ENCODE measurements at places on chromosomes 13 and 19.

DNA sequence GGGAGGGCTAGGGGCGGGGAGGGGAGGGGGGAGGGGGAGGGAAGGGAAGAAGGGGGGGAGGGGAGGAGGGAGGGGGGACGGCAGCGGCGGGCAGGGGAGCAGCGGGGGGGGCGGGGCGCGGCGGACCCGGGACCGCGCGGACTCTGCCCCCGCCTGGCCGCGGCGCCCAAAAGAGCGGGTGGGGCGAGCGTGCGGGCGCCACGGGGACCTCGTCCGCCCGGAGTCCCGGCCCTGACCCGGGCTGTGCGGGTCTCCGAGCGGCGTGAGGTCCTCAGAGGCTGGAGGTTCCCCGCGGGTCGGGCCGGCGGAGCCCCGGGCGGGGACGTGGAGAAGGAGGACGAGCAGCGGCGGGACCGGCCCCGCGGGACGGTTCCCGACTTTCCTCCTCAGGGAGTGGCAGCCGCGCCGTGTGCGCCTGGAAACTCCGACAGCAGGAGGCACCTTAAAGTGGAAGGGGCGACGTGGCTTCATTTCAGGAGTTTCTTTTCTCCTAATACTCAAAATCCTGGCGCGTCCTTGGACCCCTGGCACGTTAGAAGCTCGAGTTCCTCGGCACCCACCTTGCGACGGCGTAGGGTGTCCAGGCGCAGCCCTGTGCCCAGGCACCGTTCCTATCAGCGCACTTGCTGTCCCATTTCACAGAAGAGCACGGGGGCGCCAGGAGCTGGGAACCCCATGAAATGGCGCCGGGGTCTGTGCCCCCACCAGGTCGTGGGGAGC lies 518 bp upstream of the PLPP2 start:
- DNase-seq: no peak

DNA sequence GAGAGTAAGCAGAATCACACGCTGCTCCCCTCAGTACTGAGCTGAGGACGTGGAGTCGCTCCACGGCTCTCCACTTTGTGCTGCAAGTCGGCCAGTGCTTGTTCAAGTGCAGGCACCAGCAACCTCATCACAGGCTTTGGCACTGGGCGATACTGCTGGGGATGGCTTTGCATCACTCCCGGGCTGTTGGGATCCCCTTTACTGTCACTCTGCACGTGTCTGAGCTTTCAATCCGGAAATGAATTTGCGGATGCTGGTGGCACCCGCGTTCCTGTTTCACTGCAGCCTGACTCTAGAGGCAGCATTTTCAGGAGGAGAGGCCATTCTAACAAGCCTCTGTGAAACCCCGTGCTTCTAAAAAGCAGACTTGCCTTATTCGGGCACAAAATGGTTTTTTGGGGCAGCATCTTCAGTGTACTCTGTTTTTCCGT lies 19.1 kb downstream of the SMARCA4 start:
- no peak for DNase-seq

DNA sequence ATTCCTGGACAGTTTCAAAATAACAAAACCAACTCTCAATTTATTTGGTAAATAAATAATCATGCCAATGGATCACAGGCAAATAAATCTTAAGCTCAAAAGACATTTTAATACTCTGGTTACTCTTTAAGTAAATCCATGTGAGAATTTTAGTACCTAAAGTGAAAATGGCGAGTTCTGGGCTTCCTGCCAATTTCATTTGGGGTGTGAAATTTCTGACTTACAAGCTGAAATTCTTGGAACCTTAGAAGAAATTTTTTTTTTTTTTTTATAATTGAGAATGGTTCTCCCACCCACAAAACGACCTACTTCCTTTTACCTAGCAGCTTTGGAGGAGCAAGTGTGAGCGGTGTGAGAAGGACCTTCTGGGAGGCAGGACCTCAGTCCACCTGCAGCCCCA lies 354.5 kb upstream of the NBEA start:
- DNase-seq: no peak

DNA sequence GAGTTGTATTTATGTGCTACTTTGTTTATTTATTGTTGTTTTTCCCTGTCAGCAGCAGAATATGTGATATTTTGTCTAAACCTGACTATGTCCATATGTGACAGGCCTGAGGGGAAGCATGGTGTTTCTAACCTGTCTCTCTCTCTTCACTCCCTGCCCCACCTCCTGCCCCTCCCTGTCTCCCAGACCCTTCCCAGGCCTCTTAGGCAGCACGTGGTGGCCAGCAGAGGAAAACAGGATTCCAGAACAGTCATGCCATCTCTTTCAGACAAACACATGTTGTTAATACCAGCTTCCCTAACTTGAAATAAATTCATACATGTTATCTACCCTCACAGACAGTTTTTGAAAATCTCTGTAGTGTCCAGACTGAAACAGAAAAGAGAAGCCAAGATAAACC lies 31.0 kb upstream of the ATP11A start:
- no peak for DNase-seq

GRCh38 chr19:13012690-13013608 lies 17.7 kb downstream of the NFIX start:
- no peak for DNase-seq

DNA sequence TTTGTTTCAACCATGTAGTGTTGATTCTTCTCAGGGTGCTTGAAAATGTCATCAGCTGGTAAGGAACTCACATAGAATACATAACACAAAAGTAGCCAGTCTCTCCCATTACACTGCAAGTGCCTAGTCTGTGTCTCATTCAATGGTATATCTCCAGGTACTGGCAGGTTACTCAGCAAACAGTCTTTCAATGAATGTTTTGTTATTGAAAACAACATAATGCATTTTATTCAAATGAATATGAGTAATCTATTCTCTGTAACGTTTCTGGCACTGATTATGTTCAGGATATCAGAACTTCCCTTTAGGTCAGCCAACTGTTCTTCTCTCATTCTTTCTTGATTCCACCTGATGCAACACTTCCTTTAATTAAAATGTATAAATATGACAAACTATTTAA lies 68.0 kb upstream of the SLITRK1 start:
- no peak for DNase-seq

GRCh38 chr19:47644743-47645482 lies 36.0 kb downstream of the BICRA start:
- DNase-seq: peak; percentile 57

DNA sequence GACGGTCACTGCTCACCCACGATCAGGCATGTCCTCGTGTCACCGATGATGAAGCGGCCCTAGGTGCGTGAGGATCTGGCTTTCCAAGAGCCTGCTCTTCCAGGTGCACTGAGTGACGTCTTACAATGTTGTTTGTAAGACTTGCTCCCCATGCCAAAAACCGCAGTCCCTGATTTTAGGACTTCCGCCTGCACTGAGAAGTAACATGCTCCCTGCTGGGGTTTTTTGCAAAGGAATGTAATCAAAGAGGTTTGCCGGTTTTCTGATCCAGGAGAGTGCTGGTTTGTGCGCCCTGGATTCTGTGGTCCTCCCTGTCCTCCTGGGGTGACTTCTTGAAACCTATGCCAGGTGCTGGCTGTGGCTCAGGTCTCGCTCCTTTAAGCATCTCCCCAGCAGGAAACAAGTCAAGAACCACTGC lies 38.8 kb downstream of the MYO9B start:
- no peak for DNase-seq

- no peak for DNase-seq
These were observed 36.4 kb downstream of the NAXD start for GRCh38 chr13:110651726-110652230.

DNA sequence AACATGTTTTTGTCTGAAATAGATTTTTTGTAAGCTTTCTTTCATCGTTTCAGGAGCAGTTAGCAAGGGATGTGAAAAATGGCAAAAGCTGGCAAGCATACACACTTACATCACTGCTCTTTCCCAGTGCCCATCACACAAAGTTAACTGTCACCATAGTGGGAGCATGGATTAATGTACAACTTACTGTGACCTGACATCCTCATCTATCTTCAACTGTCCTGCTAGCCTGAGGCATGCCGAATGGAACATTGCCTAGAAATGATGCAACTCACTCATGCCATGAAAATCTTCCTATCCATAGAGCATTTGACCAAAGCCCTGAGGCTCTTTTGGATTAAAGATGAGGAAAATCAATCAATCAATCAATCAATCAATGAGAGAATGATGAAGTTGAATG lies 491.7 kb upstream of the SLC10A2 start:
- no peak for DNase-seq

DNA sequence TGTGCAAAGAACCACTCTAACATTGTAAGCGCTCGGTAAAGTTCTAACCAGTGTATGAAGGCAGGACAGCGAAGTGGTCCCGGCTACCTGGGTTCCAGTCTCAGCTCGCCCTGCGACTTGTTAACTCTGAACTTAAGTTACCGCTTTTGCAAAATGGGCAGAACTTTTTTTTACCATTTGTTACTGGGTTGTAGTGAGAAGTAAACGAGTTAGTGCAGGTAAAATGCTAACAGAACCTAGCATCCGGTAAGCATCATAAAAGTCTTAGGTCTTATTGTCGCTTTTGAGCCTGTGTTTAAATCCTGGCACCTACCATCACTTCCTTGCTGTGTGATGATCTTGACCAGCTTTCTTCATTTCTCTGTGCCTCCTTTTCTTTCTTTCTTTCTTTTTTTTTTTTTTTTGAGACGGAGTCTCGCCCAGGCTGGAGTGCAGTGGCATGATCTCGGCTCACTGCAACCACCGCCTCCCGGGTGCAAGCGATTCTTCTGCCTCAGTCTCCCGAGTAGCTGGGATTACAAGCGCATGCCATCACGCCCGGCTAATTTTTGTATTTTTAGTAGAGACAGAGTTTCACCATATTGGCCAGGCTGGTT lies 734 bp upstream of the TRMT1 start:
- no peak for DNase-seq

GRCh38 chr19:45817010-45817724 lies 2.1 kb upstream of the RSPH6A start:
- DNase-seq: peak; percentile 87

GRCh38 chr13:76971215-76971614 lies 20.7 kb upstream of the CLN5 start:
- no peak for DNase-seq

DNA sequence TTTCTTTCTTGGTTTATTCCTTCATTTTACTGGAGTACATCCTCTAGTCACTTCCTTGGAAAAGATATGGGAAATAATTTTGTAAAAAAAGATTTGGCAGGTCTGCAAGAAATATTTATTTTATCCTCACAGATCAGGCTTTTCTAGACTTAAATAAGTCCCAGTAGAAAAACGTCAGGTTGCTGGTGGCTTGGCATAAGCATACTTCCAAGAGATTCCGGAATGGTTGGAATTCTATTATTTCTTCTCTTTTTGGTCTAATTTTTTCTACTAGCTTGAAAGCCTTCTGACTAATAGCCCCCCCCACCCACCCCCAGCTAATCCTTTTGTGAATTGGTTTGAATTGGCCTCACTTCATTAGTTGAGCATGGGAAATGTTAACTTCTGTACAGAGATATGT lies 147.6 kb downstream of the ZIC5 start:
- no peak for DNase-seq

GRCh38 chr19:28341810-28342350 lies 871.1 kb downstream of the UQCRFS1 start:
- no peak for DNase-seq

- no peak for DNase-seq
These were observed 5.6 kb downstream of the RPS9 start for GRCh38 chr19:54206030-54206830.

GRCh38 chr19:397941-398706 lies 10.8 kb downstream of the C2CD4C start:
- no peak for DNase-seq

- no peak for DNase-seq
These were observed 43.9 kb downstream of the RGCC start for GRCh38 chr13:41501281-41501680.

DNA sequence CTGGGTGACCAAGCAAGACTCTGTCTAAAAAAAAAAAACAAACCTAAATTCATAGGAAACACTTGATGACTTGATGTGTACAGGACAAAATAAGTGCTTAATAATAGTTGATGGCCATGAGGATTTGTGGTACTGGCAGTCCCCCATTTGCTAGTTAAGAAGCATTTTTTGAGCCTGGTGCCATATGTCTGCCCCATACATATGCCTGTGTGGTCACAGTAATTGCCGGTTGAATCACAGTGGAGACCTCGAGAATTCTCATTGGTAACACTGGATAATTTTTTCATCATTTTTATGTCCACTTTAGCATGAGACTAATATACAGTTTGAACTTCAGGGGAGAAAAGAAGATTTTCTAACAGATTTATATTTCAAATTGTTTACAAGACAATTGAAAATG lies 79.2 kb downstream of the LRCH1 start:
- no peak for DNase-seq

DNA sequence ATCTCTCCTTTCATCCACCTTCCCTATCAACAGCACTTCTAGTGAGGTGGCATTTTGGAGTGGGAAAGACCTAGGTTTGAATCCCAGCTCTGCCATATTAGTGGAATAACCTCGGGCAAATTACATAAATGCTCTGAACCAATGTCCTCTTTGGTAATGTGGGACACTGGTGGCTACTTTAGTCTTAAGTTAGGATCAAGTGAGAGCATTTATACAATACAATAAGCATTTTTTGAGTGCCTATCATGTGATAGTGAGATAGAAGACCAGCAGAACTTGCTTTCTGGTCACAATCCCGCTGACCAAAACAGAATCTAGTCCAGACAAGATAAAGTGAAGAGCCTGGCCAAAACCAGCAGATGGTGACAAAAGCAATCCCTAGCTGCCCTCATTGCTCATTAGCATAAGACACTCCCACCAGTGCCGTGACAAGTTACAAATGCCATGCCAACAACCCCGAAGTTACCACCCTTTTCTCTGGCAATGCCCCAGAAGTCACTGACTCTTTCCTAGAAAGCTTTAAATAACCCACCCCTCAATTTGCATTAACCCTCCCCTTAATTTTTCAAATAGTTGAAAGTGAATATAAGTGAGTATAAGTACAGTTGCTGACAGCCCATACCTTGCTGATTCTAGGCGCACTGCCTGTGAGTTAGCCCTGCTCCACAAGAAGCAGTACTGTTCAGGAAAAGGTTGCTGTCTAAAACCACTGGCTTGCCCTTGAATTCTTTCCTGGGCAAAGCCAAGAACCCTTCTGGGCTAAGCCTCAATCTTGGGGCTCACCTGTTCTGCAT lies 28.9 kb upstream of the KPNA3 start:
- DNase-seq: no peak

DNA sequence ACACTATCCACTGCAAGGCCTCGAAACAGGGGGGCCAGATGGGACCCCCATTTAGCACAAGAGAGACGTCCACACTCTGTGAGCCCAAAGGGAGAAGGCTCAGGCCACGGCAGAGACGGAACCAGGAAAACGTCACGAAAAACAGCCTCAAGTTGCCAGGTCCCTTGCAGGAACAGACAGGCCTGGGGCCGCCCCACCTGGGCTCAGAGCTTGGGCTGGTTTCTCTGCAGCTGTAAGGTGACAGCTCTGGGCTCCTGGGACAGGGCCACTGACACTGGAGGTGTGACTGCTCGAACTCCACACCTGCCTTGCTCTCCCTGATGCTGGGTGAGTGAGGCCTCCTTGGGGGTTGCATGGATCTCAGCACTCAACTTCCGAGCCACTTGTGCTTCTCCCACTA lies 3.2 kb downstream of the ZNF787 start:
- no peak for DNase-seq

DNA sequence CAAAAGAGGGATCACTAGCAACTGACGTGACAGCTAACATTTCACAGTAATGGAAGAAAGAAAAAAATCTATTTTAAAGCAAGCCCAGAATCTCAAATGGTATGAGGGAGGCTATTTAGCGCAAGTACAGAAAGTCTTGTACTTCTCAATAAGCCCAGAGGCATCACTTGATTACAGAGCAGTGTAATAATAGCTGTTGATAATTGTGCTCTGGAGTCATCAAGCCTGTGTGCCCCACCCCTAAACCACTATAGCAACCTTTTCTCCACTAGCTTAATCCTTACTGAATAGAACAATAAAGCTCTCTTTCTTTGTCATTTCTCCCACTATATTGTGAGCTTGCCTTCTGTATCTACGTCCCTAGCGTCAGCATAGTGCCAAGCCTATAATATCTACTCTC lies 56.6 kb downstream of the FREM2 start:
- DNase-seq: peak; percentile 36

Data from NCI-H1105 treated with DMSO at 0.1 percent for 48 hours (cell line).